Activated CD8-positive, alpha-beta memory T cell treated with anti-CD3 and anti-CD28 coated beads for 36 hours (primary cell): ENCODE measurements at places on chromosomes 11 and 22. TPM values are rescaled to one million over a fixed set of nuclear protein-coding genes. Genes with fewer than 3 reads are reported as not detected.

The DBX1 gene
- not detected for total RNA-seq

The ART5 gene
- total RNA-seq = not detected

The MRGPRX3 gene
- not detected for total RNA-seq

The CRY2 gene
- 14.7 TPM for total RNA-seq

The TMPRSS5 gene
- total RNA-seq = 0.65 TPM

The OR52B2 gene
- not detected for total RNA-seq

The AMOTL1 gene
- total RNA-seq = 1.6 TPM
